ENCODE measurements at places on chromosomes 11 and 22. TPM values are rescaled to one million over a fixed set of nuclear protein-coding genes. Genes with fewer than 3 reads are reported as not detected.

Gene MTFP1
- 38.8 TPM for total RNA-seq

Gene RAG2
- total RNA-seq = not detected

Gene SVIP
- total RNA-seq = 13.9 TPM

Gene PHOX2A
- not detected for total RNA-seq

DNA sequence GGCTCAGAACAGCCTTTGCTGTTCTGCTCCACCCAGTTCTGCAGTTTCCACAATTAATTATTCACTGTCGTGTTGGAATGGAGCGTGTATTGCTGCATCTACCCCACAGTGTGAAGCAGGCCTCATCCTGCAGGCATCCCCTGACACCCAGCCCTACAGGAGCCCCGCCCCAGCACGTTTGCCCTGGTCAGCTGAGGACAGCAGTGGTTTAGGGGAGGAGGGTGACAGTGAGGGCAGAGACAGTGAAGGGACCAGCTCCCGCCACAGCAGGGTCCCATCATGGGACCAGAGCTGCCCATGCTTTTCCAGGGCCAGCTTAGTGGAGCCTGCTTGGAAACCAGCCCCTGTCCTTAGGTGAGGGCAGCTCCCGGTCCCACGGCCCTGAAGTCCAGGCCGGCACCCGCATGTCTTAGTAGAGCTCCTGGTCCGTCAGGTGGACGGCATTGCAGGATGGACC, 273.0 kb downstream of the TBC1D22A start:
- no peak for DNase-seq

DNA sequence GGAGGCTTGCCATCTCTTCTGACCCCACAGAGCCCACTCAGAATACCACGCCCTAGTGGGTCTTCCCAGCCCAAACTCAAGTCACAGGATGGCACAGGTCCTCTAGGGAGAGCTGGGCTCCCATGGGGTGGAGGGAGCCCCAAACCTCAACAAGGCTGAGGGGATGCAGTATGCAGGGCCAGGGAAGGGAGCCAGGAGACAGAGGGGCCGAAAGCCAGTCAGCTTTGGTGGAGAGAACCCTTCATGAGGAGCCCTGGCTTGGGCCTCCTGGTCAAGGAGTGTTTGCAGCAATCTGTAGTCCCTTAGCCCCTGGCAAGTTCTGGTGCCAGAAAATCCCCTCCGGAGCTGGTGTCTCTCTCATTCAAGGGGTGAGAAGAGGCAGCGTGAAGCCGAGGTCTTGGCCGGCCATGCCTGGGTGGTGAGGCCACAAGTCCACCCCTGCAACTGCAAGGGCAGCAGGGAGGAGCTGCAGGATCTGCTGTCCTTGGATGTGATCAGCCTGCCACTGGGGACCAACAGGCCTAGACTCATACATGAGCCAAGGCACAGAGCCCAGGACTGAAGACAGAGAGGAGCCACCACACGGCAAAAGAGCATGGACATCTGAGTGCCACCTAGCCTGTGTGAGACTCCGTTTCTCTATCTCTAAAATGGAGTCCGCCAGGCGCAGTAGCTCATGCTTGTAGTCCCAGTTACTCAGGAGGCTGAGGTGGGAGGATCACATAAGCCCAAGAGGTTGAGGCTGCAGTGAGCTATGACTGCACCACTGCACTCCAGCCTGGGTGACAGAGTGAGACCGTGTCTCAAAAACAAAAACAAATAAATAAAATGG, 24.1 kb downstream of the NEAT1 start:
- DNase-seq = peak; percentile 84

DNA sequence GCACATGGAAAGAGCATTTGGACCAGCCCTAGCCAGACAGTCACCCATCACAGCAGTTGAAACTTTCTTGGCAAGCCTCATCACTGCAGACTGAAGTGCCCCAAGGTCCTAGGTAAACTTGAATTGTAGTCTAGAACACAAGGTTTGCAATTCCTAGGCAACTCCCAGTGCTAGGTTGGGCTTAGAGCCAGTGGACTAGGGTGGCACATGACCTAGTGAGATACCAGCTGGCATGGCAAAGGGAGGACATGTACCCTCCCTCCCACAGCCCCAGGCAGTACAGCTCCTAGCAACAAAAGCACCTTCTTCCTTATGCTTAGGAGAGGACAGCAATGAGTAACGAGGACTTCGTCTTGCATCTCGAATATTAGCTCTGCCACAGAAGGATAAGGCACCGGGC, 889.5 kb downstream of the JRKL start:
- no peak for DNase-seq

DNA sequence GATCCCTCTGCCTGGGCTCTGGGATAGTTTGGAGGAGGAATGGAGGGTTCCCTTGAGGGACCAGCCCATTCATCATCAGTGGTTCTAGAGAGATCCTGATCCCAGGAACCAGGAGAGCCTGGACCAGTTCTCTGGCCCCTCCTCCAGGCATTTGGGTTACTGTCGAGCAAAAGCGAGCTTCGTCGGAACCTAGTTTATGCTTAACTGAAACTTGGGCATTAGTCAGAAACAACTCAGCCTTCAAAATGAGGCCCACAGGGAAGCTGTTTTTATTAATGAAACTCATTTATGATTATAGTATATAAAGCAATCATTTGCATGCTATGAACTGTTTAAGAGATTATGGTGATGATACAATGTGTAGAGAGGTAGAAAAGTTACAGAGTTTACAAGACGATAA, 61.4 kb downstream of the LIF start:
- no peak for DNase-seq

DNA sequence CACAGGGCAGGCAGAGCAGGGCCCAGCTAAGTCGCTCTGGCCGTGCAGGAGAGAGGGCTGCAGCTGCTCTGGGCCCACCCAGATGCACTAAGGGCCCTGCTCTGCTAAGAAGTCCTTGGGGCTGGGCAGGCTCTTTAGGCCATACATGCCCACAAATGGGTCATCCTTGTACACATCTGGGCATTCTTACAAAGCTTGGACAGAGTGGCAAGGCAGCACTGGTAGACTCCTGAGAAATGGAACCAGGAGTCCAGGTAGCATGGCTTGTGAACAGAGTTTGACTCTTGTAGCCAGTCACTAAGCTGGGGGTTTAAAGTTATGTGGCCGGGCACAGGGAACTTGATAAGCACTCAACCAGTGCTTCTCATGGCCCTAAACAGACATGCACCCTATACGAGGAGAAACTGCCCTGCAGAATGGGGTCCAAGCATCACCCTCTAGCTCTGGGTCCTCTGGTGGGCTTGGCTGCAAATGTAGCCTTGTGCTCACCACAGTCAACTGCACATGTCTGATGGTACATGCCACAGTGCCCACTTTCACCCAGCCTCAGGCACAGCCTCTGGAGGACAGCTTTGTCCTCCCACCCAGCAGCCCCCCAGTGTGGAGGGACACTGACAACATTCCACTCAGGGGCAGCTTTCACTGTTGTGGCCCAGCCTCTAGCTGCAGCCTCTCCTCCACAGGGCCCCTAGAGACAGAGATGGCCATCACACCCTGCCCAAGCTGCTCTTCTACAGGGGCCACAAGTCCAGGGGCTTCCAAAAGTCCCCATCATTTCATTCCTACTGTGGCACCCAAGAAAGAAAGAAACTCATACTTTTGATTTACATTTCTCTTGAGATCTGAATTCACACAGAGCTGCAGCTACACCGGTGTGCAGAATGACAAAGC, 75.2 kb downstream of the DGCR2 start:
- no peak for DNase-seq

GRCh38 chr22:27704581-27704980, 97.0 kb downstream of the MN1 start:
- DNase-seq = no peak
